Suppressor macrophage (primary cell): ENCODE measurements at places on chromosomes 7 and 10.

DNA sequence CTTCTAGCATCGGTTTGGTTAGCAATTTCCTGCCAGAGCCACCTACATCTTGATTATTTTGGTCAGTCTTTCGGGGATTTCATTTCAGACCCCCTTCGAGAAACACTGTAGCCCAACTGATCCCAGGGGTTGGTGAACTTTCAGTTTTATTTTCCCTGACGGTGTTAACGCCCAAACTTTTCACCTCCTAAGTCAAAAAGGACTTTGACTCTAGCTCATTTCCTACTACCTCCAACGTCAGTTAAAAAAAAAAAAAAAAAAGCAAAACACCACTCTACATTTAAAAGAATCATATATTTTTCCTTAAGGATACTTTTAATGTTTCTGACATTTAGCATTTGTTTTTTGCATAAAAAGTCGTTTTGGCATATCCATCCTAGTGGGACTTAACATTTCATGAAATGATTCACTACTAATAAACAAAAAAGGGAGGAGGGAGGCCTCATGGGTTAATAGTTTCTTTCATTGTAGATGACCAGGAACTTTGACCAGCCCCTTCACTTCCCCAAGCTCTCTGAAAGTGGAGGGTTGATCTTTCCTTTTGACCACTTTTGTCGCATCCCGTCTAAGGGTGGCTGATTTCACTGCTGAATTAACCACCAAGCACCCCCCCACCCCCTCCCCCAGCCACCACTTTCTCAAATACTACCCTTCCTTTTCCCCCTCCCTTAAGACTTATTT is 764 bp upstream of the TCF7L2 start:
- DNase-seq, result peak; percentile 46

DNA sequence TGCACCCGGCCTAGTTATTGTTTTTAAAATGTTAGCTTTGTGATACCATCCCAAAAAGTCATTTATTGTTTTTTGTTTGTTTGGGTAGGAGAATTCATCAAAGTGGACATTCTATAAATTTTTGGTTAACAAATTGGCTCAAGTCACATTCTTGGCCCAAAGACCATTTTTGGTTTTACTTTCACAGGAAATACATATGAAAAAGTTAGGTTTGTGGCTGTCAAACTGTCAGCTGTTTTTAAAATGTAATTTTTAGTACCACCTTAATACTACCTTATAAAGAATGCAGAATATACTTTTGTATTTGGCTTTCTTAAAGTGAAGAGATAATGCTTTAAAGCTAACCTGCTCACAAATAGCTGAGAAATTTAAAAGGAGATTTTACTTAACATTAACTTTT is 25.1 kb downstream of the TMEM168 start:
- DNase-seq, result no peak

DNA sequence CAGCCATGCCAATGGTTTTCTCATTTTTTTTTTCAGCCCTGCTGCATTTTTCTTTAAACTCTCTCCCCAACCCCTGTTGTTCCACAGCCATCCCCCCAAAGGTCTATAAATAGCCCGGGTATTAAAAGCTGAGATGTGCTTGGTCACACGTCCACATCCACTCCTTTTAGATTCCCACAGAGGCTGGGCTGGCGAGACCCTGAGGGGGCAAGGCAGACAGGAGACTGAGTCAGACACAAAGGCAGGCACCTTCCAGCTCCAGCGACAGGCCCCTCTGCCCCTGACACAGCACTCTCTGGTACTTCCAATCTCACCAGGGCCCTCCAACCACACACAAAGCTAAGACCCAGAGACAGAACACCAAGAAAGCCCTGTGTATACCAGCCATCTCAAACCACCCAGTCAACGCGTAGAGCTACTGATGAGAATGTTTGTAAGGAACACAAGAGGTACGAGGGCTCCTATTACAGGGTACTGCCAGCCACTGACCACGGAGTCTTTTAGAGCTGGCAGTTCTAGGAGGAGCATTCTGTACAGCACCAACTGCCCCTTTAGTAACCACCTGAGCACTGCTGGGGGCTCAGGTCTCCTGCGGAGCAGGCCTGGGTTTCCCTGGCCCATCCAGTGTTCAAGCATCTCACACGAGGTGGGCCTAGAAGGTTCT is 64.2 kb upstream of the DDC start:
- DNase-seq, result no peak

DNA sequence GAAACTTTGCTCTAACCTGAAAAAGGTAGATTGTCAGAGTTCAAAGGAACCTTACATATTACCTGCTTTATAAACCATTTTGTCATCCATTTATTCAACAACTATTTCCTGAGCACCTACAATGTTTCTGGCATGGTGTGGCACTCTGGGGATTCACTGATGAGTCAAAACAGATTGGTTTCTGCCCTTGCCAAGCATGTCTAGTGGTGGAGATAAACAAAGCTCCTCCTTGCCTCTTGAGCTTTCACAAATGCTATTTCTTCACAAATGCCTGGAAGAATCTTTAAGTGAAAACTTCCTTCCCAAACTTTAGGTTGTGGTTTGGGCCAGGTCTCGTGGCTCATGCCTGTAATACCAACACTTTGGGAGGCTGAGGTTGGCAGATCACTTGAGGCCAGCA is 85.1 kb upstream of the RELN start:
- DNase-seq, result no peak

GRCh38 chr7:47622946-47623640 is 41.2 kb upstream of the TNS3 start:
- no peak for DNase-seq

- DNase-seq, result peak; percentile 37
Observed at GRCh38 chr7:47685712-47686376, 103.9 kb upstream of the TNS3 start.

DNA sequence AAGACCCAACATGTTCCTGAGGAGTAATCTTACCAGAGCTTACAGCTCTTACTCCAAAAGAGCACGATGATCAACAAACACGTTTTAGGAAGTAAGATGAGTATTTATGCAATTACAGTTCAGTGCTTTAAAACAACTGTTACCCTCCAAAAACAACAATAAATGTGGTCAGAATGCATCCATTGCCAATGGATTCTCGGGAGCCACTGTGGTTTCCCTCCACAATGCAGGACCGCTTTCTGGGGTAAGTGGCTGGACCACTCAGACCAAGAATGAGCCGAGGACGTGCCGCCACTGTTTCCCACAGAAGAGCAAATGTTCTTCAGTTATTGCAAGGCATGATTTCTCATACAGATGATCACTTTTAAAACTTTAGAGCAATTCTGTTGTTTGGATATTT is 232.3 kb upstream of the MKLN1 start:
- DNase-seq, result no peak

DNA sequence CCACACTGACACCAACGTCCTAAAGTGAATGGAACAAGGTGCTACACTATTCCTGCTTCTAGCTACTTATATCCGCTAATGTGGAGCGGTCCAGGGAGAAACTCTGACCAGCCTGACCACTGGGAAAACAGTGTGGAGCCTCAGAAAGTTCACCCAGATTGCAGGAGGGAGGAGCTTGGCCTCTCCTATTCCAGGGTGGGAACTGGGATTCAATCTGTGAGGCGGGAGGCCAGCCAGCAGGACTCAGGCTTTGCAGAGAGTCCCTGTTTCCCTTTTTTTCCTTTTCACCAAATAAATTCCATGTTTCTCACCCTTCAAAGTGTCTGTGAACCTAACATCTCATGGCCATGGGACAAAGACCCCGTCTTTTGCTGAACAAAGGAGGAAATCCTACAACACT is 86.4 kb upstream of the SEMA3C start:
- no peak for DNase-seq

GRCh38 chr7:30136117-30136731 is 1.4 kb downstream of the MTURN start:
- no peak for DNase-seq

DNA sequence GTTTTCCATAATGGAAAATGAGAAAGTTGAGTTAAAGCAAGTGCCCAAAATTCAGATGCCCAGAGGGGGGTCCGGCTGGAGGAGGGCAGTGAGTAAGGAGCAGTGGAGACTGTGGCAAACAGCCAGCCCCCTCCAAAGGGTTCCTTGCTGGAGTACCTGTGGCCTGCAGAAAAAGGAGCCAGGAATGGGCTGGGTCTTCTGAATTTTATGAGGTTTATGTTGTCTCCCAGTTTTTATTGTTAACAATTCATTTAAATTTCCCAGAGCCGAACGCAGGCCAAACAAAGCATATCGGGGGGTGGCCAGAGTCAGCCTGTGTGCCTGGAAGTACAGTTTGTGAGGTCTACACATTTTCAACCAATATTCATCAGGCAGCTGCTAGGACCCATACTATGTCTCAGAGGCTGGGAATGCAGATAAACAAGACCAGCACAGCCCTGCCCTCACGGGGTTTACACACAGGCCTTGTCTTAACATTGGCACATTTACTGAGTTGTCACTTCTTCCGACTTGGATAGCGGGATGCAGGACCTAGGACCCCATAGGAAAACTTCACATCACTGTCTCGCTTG is 12.9 kb upstream of the CSGALNACT2 start:
- DNase-seq, result no peak

DNA sequence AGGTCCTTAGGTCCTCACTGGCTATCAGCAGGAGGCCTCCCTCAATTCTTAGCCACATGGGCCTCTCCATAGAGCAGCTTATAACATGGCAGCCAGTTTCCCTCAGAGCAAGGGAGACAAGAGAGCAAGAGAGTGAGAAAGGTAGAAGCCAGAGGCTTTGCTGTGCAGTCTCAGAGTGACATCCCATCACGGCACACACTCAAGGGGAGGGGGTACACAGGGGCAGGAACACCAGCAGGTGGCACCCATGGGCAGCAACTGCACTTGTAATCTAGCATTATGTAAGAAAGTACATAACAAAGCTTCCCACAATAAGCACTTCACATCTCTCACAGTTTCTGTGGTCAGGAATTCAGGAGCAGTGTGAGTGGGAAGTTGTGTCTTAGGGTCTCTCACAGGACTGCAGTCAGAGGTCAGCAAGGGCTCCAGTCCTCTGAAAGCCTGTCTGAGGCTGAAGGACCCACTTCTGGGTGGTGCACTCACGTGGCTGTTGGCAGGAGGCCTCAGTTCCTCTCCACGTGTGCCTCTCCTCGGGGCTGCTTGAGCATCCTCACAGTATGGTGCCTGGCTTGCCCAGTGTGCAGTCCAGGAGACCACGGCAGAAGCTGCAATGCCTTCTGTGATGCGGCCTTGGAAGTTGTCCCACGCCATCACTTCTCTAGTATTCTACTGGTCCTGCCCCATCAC is 159.4 kb downstream of the OAT start:
- peak; percentile 64 for DNase-seq

DNA sequence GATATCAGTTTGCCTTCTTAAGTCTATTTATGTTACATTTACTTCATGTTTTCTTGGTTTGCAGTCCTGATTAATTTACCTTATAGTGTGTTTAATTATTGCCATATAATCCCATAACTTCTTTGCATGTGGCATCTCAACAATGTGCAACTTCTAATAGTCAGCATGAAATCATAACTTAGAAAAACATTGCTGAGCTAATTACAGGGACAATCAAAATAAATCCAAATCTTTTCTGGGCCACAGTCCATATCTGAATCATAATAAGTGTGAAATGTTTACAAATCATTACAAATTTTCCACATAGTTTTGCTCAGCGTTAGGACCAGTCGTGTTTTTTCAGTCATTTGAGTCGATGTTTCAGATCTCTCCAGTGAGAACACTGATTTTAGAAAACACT is 29.1 kb upstream of the CABCOCO1 start:
- DNase-seq, result no peak

DNA sequence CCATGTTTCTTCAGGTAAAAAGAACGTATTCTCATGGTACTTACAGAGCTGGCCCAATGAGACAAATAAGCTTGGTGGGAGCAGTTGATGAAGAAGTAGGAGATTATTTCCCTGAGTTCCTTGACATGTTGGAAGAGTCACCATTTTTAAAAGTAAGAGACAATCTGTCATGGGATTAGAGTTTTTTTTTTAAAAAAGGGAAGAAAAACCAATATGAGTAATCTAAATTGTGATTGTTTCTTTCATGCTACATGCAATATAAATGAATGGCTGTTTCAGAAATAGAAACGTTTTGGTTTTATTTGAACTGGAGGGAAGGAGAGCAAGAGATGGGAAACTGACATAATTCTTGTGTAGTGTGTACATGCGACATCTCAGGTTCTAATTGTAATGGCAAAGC is 32.8 kb downstream of the TMEM60 start:
- no peak for DNase-seq

DNA sequence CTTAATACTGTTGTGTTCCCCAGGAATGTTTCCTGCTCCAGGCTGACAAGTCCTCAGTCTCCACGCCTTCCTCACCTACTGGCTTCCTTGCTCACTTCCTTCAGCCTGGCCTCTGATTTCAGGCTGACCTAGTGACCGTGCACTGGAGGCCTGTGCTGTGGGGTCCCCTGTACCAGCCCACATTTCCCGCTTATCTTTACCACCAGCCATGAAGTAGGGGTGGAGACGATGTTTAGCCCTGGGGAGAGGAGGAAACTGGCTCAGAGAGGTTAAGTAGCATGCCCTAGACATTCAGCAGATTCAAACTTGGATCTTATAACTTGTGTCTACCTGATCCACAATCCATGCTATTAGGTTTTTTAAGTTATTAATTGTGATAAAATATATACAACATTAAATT is 4.8 kb upstream of the ZNF488 start:
- no peak for DNase-seq

DNA sequence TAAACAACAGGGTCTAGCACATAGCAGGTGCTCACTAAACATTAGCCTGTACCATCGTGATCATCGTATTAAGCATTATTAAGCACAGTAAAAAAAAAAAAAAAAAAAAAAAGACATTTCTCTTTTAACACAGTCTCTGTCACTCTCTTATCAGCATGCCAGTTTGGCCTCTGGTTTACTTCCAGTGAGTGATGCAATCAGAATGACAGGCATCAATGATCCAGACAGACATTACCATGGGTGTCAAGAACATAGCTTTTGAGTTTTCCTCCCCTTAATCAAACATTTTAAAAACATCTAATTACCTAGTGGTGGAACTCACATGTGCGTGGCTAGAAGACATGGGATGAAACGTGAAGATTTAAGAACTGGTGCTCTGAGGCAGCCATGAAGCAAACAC is 115.8 kb downstream of the CTTNBP2 start:
- no peak for DNase-seq

DNA sequence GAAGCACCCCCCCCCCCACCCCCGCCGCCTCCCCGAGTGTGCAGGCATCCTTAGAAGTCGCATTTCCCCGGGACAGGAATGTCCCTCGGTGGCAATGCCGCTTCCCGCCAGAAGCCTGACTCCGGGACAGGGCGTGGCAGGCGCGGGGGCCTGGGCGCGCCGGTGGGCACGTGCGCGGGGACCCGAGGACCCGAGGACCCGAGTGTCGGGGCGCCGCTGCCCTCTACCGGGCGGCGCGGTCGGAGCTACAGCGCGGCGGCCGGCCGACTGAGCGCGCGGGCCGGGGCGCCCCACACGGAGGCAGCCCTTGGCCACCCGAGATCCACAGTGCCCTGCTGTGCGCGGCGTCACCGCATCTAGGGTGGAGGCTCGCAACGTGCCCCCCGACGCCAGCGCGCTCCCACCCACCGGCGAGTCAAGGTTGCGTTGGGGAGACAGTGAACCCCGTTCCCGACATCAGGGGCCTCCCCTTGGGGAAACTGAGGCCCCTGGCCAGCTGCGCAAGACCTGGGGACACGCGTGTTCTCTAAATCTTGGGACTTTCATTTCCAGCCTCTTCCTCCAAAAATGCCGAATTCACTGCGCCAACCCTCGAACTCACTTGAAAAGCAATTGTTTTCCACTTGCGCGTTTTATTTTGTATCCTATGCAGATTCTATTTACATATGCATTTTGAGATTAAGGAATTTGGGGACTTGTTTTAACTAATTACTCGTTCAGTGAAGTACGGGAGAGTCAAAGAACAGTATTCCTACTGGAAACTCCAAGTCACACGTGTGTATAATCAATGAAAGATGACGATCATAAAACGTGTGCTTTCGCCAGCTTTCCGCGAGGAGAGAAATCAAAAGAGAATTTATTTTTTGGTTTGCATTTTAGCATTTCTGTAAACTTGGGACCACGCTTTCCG is 3.1 kb upstream of the CUX1 start:
- peak; percentile 89 for DNase-seq
